Skeletal muscle cell (primary cell): ENCODE measurements at places on chromosomes 4 and X.

DNA sequence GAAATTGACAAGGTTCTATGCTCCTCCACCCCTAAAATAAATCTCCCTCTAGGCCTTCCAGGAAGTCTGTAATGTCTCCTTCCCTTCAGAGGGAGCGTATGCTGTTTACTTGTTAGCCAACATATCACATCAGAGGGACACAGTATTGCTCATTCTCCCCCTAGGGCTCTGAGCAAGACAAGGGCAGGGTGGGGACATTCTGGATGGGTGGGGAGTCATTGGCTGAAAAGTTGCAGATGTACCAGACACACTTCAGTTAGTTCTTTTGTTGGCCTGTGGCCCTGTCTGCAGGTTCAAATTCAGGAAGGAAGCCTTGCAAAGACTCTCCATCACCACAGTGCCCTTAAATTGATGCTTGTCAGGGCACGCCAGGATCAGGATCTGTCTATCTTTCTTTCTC is 106.3 kb upstream of the TEX13D start:
- DNase-seq = no peak

GRCh38 chr4:112182604-112183003 is 37.4 kb downstream of the FAM241A start:
- no peak for DNase-seq

DNA sequence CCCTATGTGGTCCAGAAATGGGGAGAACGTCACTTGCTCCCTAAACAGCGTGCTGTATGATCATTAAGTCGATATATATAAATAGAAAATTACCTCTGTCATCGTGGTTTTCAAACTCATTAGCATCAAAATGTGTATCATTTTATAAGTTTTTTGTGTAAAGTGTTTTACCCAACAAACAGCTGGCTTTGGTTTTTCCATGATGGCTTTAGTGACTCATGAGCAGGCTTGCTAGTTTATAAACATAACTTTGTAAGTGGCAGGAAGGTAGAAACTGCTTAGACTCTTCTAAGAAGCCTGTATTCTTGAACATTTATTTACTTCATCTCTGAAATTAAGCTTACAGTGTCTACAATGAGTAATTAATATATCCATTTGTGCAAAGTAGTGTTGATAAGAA is 108.4 kb upstream of the DIPK2B start:
- no peak for DNase-seq

- no peak for DNase-seq
Observed at GRCh38 chr4:85837439-85837733, 362.4 kb downstream of the ARHGAP24 start.

- DNase-seq = no peak
Observed at GRCh38 chr4:176840166-176840565, 47.4 kb upstream of the VEGFC start.

DNA sequence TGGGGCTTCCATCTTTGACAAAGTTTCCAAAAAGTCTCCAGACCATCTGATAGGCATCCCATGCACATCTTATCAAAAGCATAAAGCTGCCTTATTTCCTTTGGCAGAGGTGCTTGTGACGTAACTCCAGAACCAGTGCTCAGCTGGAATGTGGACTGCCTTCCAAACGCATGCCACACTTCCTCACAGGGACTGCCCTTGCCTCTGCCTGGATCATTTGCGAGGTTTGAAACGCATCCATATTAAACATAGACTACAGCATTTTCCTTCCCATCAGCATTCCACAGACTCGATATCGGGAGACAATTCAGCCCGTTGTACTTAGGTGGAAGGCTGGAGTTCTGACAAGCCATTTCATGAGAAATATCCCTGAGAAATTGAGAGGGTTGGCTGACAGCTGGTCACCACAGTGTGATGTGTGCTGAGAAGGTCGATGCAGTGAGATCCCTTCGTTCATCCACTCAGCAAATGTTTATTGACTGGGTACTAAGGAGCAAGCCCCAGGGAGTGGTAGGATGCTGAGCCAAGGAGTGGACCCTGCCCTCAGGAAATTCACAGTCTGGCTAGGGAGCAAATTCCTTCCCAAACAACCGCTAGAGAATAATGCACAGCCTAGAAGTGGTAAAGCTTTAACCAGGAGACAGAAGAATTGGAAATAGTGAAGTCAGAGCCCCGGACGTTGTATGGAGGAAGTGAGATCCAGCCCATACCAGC is 376.0 kb downstream of the BCOR start:
- DNase-seq = no peak

- DNase-seq = peak; percentile 43
Observed at GRCh38 chr4:30616942-30617646, 103.1 kb upstream of the PCDH7 start.

GRCh38 chr4:17786567-17786966 is 5.1 kb upstream of the FAM184B start:
- no peak for DNase-seq

- peak; percentile 23 for DNase-seq
Observed at GRCh38 chr4:80989921-80990544, 40.5 kb upstream of the BMP3 start.

DNA sequence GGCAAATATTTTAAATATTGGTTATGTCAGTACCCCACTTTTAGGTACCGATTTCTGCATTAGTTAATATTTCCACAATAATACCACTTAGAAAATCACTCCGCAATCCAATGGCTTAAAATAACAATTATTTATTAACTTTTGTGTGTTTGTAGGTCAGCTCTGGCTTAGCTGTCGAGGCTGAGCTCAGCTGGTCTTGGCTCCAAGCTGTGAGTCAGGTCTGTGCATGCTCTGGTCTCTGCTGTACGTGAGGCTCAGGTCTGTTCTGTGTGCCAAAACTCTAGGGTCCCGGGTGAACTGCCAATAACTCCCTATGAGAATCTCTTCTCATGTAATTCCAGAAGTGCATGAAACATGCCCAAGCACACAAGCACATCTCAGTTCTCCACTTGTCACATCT is 245.8 kb upstream of the GK2 start:
- no peak for DNase-seq

- no peak for DNase-seq
Observed at GRCh38 chrX:106933538-106933961, 13.3 kb downstream of the CLDN2 start.

GRCh38 chr4:141215030-141215429 is 5.7 kb upstream of the ZNF330 start:
- DNase-seq = no peak

- peak; percentile 91 for DNase-seq
Observed at GRCh38 chr4:121668368-121669162, 28.2 kb downstream of the ANXA5 start.

DNA sequence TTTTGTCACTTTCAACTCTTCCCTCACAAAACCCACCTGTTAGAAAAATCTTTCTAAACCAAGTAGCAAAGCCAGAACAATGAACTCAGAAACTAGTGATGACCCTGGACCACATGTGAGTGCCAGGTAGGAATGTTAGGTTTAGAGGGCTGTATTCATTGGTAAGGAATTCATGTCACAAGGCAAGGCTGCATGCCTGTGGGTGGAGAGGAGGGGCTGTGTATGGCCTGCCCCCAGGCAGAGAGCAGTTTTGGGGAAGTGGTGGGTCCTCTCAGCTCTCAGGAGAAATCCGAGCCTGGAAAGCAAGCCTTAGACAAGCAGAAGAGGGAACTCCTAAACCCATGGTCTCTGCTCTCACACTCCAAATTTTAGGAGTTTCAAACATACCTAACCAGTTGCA is 2.4 kb downstream of the RNF175 start:
- no peak for DNase-seq

- no peak for DNase-seq
Observed at GRCh38 chr4:77263247-77263646, 106.2 kb downstream of the CCNG2 start.

GRCh38 chrX:50723006-50723405 is 91.0 kb downstream of the SHROOM4 start:
- no peak for DNase-seq

GRCh38 chrX:23435575-23435974 is 100.9 kb downstream of the PTCHD1 start:
- no peak for DNase-seq

- DNase-seq = peak; percentile 20
Observed at GRCh38 chr4:90328558-90328957, 201.4 kb downstream of the CCSER1 start.

GRCh38 chrX:23341452-23341851 is 6.8 kb downstream of the PTCHD1 start:
- no peak for DNase-seq

DNA sequence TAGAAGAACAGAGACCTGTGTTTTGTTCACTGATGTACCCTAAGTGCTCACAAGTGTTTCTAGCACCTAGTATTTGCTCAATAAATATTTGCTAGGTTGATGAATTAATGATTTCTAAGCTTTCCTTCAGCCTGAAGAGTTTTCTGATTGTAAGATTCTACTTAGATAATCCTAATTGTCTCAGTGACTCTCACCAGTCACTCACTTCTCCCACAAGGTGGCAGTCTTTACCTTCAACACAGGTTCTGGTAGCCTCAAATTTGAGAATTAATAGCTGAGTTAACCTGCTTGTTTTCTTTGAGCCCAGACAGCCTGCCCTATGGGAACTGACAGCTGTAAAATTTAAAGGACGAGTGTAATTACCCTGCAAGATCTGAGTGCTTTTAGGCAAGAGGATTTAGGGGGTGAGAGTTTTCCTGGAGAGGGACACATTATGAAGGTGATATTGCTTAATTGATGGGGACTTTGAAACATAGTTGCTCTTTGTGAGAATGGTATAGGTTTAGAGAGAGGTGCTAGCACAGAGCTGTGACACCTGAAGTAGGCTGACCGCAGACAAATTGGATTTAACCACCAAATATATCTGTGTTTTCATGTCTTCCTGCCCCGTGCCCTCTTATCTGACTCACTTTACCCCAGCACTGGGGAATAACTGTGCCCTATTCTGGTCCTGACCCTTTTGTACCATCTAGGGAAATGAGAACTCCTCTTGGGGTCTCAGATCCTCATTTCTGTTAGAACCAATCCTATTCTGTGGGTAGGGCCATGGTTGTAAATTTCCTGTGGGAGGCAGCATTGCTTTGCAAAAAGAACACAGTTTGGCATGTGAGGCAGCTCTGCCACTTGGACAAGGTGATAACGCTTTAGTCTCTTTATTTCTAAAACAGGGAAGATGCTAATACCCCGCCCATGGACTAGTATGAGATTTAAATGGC is 27.7 kb downstream of the CD38 start:
- peak; percentile 23 for DNase-seq

DNA sequence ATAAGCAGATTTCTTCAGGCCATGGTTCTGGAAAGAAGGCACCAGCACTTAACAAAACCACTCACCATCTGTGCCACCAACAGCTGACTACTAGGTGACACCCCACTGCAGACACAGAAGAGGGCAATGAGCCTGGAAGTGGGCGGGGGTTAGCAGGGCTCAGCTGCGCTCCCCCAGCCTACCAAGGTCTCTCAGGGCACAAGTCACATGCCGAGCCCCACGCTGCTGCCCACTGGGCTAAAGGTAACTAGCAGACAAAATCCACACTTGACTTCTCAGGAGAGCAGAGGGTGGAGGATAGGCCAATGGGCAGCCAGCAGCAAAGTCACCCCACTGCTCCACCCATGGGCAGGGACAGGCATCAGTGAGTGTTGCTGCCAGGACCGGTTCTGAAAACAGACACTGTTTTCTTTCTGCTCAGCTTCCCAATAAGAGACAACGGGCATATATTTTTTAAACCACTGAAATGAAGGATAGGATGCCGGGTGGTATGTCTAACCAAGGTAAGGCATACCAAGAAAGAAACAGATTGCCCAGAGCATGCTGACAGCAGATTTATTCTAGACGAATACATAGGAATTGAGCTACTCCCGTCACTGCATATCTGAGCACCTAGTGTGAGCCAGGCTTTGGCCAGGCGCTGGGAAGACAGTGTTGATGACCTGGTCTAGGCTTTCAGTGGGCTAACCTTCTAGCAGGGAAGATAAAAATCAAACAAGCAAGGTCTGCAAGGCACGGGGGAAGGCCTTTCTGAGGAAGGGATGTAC is 20.1 kb downstream of the ACSL1 start:
- DNase-seq = no peak

DNA sequence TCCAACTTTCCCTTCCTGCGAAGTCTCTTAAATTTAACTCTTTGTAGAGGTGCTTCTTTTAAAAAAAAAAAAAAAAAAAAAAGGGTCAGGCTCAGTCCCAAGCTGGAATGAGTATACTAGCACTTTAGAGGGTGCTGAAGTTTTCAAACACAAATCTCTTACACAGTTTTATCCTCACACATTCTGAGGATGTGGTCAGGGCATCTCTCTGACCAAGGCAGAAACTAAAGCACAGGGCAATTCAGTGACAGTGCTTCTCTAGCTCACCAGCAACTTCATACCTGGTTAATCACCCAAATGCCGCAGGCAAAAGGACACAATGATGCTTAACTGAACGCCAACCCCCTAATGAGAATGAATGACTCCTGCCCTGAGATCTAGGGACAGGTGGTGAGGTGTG is 9.8 kb upstream of the PGM2 start:
- DNase-seq = no peak

DNA sequence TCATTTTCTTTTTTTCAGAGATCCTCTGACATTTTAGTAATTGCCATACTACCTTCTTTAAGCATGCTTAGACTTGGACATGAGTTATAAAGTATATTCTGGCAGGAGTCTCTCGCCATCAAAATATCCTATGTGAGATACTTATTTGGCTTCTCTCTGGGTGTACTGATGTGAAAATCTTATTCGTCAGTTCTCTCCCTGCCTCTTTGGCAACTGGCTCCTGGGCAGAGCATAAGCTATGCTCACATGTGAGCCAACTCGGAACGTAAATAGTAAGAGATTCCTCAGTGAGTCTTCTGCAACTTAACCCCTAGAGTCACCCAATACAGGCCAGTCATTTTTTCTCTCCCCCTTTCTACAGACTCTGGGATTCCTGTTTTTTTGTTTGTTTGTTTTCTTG is 91.6 kb downstream of the MAGEB17 start:
- DNase-seq = no peak

- no peak for DNase-seq
Observed at GRCh38 chr4:81106150-81106549, 75.6 kb downstream of the BMP3 start.

- no peak for DNase-seq
Observed at GRCh38 chrX:124736553-124737270, 390.3 kb downstream of the SH2D1A start.

GRCh38 chr4:153553155-153553818 is 87.1 kb downstream of the TMEM131L start:
- no peak for DNase-seq

DNA sequence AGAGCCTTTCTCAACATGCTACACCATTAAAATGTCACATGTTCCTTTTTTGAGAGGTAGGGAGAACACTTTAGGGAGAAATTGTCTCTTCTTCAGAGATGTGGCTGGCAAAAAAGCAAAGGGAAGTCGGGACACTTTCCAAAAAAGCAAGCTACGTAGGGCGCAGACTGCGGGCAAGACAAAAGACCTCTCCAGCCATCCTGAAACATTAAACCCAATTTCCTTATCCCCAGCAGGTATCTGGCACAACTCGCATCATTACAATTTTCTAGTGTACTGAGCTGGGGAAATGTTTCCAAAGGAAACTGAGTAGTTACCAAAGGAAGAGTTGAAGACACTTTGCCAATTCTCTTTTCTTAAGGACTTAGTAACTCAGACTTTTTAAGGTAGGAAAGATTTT is 116.0 kb downstream of the PACRGL start:
- no peak for DNase-seq

GRCh38 chrX:17697191-17697590 is 40.1 kb upstream of the SCML1 start:
- DNase-seq = no peak
